Stimulated activated CD4-positive, alpha-beta T cell treated with anti-CD3 and anti-CD28 coated beads, Interleukin-4, amount 100 ng/mL, for 24 hours (primary cell): ENCODE measurements at places on chromosomes 6 and 20.

DNA sequence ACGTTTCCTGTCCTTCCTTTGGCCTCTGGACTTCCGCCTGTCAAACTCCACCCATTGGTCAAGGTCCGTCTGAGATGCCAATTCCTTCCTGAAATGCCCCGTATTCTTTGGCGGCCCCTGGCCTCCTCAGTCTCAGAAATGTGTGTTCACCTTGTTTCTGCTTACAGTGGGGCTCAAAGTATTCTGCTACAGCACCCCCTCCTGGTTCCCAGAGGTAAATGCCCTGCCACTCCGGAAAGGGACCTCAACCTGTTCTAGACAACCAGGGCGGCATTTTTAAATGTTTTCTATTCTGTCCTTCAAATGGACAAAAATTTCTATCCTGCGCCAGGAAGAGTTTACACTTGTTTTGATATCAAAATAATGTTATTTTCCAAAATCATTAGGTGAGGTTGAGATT is 12.1 kb upstream of the PAX1 start:
- no peak for DNase-seq

DNA sequence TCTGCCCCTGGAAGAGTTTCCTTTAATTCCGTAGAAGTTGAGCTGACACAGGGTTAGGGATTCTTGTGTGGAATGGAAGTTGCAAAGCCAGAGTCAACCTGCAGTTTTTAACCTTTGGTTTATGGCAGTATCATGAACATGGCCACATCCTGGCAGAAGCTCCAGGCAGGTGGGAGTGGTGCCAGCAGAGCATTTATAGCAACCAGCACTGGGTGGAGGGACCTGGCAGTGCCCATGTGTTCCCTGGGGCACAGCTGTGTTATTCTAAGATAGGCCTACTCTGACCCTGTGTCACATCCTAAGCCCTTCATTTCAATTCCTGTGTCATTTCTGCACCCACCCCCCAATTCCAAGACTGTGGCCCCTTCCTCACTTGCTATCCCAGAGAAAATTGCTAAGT is 26.1 kb upstream of the ZNF831 start:
- DNase-seq, result no peak

DNA sequence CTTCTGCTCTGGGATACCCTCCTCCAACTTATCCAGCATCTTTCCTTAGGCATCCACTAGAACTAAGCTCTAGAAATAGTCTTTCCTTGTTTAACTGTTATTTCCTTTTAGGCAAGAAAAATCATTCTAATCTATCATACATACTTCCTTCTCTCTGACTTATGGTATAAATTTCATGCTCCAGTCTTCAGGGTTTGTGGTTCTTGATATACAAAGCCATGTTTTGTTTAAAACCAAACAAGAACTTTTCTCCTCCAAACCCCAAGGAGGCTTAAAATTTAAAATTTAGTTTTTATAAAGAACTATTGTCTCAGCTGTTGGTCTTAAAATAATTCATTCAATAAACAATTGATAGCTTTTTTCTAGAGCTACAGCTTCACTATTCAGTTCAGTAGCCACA is 77.2 kb downstream of the CD164 start:
- DNase-seq, result no peak

GRCh38 chr6:130516604-130517003 is 150.8 kb downstream of the TMEM200A start:
- DNase-seq, result peak; percentile 10

GRCh38 chr20:8489094-8489883 is 357.2 kb downstream of the PLCB1 start:
- DNase-seq, result no peak

DNA sequence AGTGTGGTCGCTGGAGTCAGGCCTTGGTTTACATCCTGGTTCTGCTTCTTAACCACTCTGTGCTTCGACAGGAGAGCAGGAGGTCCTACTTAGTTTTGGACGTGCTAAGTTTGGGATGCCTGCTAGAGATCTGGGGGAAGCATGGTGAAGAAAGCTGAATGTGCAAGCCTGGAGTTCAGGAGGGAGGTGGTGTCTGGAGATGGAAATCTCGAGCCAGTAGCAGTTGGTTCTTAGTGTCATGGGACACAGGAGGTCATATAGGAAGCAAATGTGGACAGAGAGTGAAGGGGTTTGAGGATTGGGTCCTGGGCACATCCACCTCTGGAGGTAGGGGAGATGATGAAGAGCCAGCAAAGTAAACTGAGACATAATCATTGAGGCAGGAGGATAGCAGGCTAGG is 131.4 kb downstream of the SYCP2 start:
- no peak for DNase-seq

- no peak for DNase-seq
Measured at GRCh38 chr6:51660767-51661166, 426.6 kb downstream of the PKHD1 start.

DNA sequence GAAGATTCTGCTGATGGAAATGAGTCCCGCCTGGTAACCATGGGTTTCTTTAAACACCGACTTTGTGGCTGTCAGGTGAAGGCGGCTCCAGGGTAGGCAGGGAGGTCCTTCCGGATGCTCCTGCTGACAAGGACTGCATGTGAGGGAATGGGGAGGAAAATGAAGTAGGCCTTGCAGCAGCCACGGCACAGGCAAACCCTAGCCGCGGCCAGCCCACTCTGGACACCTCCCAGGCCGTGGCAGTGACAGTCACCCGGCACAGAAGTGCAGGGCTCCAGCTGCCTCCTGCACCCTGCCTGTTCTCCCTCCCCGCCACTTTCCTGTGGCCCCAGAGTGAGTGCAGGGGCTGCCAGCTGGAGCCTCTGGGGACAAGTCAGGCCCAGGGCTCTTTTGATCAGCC is 21.0 kb downstream of the BPIFB1 start:
- DNase-seq, result no peak

GRCh38 chr6:21348504-21349195 is 244.9 kb upstream of the SOX4 start:
- no peak for DNase-seq

DNA sequence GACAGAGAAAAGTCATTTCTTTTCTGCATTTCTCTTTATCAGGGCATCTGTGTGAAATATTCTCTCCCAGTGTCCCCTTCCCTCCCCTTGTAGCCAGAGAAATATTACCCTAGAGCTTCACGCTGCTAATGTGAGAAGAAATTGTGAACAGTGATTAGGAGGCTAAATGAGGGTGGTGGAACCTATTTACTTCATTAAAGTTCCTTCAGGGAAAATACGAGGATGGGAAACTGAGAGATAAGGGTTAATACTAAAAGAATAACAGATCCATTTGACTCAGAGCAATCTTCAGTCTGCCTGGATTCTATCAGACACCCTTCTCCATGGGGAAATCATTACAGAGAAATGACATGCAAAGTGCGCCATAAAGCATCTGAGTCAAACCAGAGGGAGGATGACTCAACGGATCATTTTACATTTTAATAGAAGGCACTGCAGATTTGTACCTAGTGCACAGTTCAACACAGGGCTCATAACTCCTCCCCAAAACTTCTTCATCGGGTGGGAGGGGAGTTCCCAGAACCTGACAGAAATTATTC is 131.3 kb downstream of the GJA10 start:
- DNase-seq, result peak; percentile 77

- DNase-seq, result no peak
Measured at GRCh38 chr6:128413291-128413690, 107.1 kb downstream of the PTPRK start.

- DNase-seq, result peak; percentile 61
Measured at GRCh38 chr20:37990571-37991151, 42.6 kb downstream of the TTI1 start.

GRCh38 chr6:126531286-126531685 is 191.4 kb downstream of the CENPW start:
- DNase-seq, result no peak

GRCh38 chr6:52551483-52552277 is 25.2 kb downstream of the TRAM2 start:
- no peak for DNase-seq
